Activated CD4-positive, alpha-beta T cell treated with anti-CD3 and anti-CD28 coated beads for 24 hours (primary cell): ENCODE measurements at places on chromosomes 2 and 18.

DNA sequence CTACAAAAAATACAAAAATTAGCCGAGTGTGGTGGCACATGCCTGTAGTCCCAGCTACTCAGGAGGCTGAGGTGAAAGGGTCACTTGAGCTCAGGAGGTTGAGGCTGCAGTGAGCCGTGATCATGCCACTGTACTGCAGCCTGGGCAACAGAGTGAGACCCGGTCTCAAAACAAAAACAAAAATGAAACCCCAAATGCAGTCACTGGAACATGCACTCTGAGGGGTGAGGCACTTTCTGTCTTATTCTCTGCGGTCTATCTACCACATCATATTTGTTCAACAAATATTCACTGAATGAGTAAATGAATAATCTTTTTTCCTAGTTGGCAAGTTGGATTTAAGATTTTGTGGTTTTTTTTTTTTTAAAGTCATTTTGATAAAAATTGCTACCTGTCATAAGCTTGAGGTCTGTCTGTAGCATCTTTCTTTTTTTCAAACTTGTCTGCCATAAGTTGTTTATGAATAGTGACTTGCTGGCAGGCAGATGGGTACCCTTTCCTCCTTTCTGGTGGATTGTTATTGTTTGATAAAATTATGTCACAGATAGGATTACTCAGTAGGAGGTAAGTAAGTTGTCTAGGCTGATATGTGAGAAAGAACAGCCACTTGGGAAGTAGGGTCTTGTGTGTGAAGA is 11.8 kb downstream of the CHRNA1 start:
- DNase-seq: no peak

- no peak for DNase-seq
Measured at GRCh38 chr18:59155153-59155552, 15.5 kb downstream of the SEC11C start.

- no peak for DNase-seq
Measured at GRCh38 chr2:150174056-150174805, 313.2 kb downstream of the RND3 start.

- no peak for DNase-seq
Measured at GRCh38 chr2:143205106-143205764, 76.0 kb downstream of the ARHGAP15 start.

- DNase-seq: peak; percentile 52
Measured at GRCh38 chr2:111168528-111169239, 48.0 kb downstream of the BCL2L11 start.

GRCh38 chr18:14031053-14031452 is 101.2 kb downstream of the ZNF519 start:
- DNase-seq: no peak

DNA sequence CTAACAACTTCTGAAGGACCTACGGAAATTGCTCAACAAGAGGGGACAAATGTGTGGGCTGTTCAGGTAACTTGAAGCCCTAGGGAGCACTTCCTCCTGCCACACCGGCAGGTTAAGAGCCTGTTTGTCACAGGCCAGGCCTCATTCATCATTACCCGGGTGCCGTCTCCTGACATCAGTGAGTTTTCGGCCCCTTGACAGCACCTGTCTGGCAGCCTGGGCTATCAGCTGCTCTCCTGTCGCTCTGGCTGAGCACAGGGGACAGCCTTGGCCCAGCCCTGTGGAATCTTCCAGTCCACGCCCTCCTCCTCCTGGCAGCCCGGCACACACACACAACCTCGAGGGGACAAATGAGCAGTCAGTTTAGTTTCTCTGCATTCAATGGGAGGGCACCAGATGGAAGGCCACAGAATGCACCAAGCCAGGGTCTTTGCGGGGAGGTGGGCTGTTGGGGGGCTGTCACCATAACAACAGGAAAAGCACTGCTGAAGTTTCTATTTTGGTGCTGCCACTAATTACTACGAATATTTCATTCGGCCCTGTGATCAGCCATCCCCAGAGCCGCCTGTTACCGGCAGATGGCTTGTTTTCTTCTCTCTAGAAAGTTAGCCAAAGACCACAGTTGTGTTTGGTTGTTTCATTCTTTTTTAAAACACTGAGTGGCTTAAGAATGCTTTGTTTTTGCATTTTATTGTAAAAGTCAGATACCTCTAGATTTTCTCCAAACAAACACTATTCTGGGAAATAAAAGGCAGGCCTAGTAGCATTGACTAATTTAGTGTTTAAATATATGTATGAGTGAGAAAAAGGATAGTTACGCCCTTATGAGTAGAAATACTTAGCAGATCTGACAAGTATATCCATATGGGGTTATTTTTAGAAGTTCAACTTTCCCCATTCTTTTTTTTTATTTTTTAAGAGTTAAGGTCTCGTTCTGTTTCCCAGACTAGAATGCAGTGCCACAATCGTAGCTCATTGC is 189.9 kb upstream of the NDUFV2 start:
- no peak for DNase-seq

GRCh38 chr18:78813936-78814710 is 165.5 kb upstream of the SALL3 start:
- no peak for DNase-seq

DNA sequence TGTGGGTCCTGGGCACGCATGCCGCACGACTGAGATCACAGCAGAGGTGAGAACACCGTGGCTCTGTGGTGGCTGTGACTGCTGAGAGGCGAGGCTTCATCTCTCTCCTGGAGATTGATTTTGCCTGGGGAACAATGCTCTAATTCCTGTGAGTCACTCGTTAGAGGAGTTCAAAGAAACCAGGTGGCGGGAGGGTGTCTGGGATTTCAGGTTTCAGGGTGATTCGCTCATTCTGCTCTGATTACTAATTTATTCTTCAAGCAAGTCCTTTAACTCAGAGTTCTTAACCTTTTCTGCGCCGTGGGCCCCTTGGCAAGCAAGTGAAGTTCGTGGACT is 56.3 kb downstream of the GLI2 start:
- no peak for DNase-seq

GRCh38 chr2:197128126-197128525 is 182.5 kb downstream of the ANKRD44 start:
- no peak for DNase-seq
